ENCODE measurements at places on chromosomes 11 and 22. TPM values are rescaled to one million over a fixed set of nuclear protein-coding genes. Genes with fewer than 3 reads are reported as not detected.

Gene MRPL40
- total RNA-seq = 30.8 TPM

Gene DYNC2H1
- total RNA-seq = 6.5 TPM

Gene SCYL1
- 76.4 TPM for total RNA-seq

Gene KRTAP5-9
- total RNA-seq = not detected

Gene DERL3
- not detected for total RNA-seq

Gene FXYD2
- total RNA-seq = 2.3 TPM

Gene CCDC87
- 0.65 TPM for total RNA-seq

Gene NAA40
- total RNA-seq = 22.9 TPM

Gene OR6A2
- total RNA-seq = 0.38 TPM

Gene ARHGAP42
- total RNA-seq = 5.9 TPM

Gene MS4A3
- total RNA-seq = not detected

Gene OR51E2
- not detected for total RNA-seq

Gene NRGN
- 2.6 TPM for total RNA-seq

Gene POU2AF3
- total RNA-seq = not detected

Gene CADM1
- 0.33 TPM for total RNA-seq

Gene GUCY1A2
- 1.3 TPM for total RNA-seq

Gene ENTHD1
- not detected for total RNA-seq

Gene SDHD
- 114 TPM for total RNA-seq

Gene PLEKHA7
- 2.1 TPM for total RNA-seq

Gene NFAM1
- total RNA-seq = not detected

Gene SPI1
- under 0.01 TPM for total RNA-seq

Gene CHADL
- 0.98 TPM for total RNA-seq

Gene TRIM29
- not detected for total RNA-seq

Gene OR4A16
- total RNA-seq = not detected

Gene CHRM1
- total RNA-seq = not detected

Gene NCF4
- not detected for total RNA-seq

Gene MORC2
- 18.6 TPM for total RNA-seq

Gene OR5W2
- total RNA-seq = not detected

Gene GPHA2
- not detected for total RNA-seq

Gene BIRC2
- total RNA-seq = 81.8 TPM

Gene SLC25A18
- not detected for total RNA-seq

Gene CHID1
- total RNA-seq = 34.8 TPM

Gene SLC25A1
- 73.5 TPM for total RNA-seq

Gene OR5P2
- total RNA-seq = 0.33 TPM

Gene TRIM49
- not detected for total RNA-seq

Gene LAYN
- 20.9 TPM for total RNA-seq

Gene IRAG1
- 0.33 TPM for total RNA-seq

Gene TEX54
- 0.98 TPM for total RNA-seq

Gene MICALL1
- total RNA-seq = 55.5 TPM

Gene BDNF
- 3.9 TPM for total RNA-seq

Gene CALCA
- not detected for total RNA-seq

Gene GGT5
- 21.3 TPM for total RNA-seq

Gene PRPF19
- 96.3 TPM for total RNA-seq

Gene ANO5
- total RNA-seq = 0.38 TPM

Gene CDHR5
- not detected for total RNA-seq

Gene DEUP1
- total RNA-seq = not detected

Gene ZBTB3
- 15.4 TPM for total RNA-seq

Gene SLC37A2
- 2.7 TPM for total RNA-seq

Gene HTR3B
- not detected for total RNA-seq

Gene ST14
- total RNA-seq = not detected

Gene NRXN2
- not detected for total RNA-seq

Gene SYCE3
- total RNA-seq = not detected

Gene FDXACB1
- 2.1 TPM for total RNA-seq

Gene OR52E6
- not detected for total RNA-seq

Gene CEND1
- 0.10 TPM for total RNA-seq

Gene BATF2
- total RNA-seq = 0.98 TPM

Gene FADD
- total RNA-seq = 50.0 TPM
